ENCODE measurements at places on chromosomes 4 and X.

DNA sequence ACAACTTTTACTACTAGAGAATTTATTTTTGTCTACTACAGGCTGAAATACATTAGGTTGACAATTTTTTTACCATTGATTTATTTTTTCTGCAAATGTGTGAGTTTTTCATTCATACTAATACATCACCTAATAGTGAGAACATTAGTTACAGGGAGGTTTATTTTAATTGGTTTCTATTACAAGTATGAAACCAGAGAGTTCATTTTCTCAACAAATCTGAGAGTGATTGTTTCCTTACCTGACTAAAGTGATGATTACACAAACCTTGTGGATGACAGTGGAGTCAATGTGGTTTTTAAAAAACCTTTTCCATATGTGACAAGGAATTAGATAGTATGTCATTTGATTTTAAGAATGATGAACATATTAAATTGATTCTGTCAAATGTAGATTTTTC, 227.4 kb downstream of the PALLD start:
- DNase-seq, result no peak

GRCh38 chrX:119238557-119238956, 2.5 kb downstream of the PGRMC1 start:
- peak; percentile 24 for DNase-seq

DNA sequence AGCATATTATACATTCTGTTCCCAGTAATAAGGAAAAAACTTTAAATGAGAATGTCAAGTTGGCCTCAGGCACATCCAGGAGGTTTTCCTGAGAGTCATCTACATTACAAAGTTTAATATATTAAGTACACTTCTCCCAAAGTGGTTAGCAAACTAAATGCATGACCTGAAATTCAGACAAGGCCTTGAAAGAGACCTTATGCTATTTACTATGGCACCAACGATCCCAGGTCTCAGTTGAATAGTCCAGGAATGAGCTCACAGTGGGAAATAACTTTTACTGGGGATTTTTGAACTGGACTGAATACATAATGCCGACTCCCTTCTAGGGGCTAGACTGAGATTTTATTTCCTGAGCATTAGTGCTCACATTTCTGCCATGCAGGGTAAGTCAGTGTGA, 1577.5 kb upstream of the PCDH7 start:
- no peak for DNase-seq

DNA sequence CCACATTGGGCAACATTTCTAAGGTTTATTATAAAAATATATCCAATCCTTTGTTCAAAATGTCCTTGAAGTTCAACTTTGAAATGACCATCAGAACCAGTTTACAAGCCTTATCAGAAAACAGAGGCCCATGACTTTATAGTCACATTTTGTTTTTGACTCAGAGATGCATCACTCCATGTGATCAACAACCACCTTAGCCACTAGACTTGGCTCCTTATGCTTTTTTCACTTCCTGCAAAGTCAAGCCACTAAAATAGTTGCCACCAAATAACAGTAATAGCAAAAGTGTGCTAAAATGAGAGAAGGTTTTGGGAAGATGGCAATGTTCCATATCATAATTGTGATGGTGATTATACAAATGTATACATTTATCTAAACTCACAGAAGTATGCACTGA, 181.7 kb downstream of the MAML3 start:
- DNase-seq, result no peak

- DNase-seq, result no peak
Measured at GRCh38 chrX:7828594-7828993, 14.4 kb upstream of the VCX start.

All from fibroblast of skin of abdomen (primary cell).